Mucosa of descending colon (tissue), 3 donors: ENCODE measurements at places on chromosomes 1 and 21. TPM values are rescaled to one million over a fixed set of nuclear protein-coding genes. Genes with fewer than 3 reads are reported as not detected.

Gene TXNIP
- total RNA-seq: 1,682 TPM

Gene CEP350
- total RNA-seq: 53.9 TPM

Gene NPHS2
- not detected for total RNA-seq

Gene POGZ
- total RNA-seq: 60.4 TPM

Gene GBP7
- not detected for total RNA-seq

Gene CHI3L1
- total RNA-seq: 0.58 TPM

Gene DNAI4
- total RNA-seq: 25.1 TPM

Gene PDIK1L
- 12.9 TPM for total RNA-seq

Gene CD244
- 0.96 TPM for total RNA-seq

Gene RPTN
- not detected for total RNA-seq

Gene GRIK1
- 0.41 TPM for total RNA-seq

Gene ACTN2
- 0.35 TPM for total RNA-seq

Gene HCRTR1
- not detected for total RNA-seq

Gene NEK2
- 12.7 TPM for total RNA-seq

Gene NTRK1
- total RNA-seq: 1.3 TPM

Gene CYP2J2
- 45.6 TPM for total RNA-seq

Gene TSPAN1
- 723 TPM for total RNA-seq

Gene KLHDC9
- 9.7 TPM for total RNA-seq

Gene VWA5B1
- total RNA-seq: 0.16 TPM

Gene CYP4A22
- total RNA-seq: not detected

Gene IL19
- not detected for total RNA-seq

Gene TMEM82
- 8.0 TPM for total RNA-seq

Gene KRTAP13-2
- total RNA-seq: 2.9 TPM
